Stimulated activated CD4-positive, alpha-beta T cell treated with anti-CD3 and anti-CD28 coated beads, TNF-alpha, amount 100 ng/mL, for 1 hour (primary cell): ENCODE measurements at places on chromosomes 13 and 19.

GRCh38 chr19:42455621-42456081 is 12.9 kb upstream of the CXCL17 start:
- no peak for DNase-seq

- DNase-seq, result no peak
Observed at GRCh38 chr13:73859841-73860240, 274.4 kb downstream of the KLF12 start.

GRCh38 chr13:49844181-49844580 is 51.7 kb upstream of the KPNA3 start:
- no peak for DNase-seq

DNA sequence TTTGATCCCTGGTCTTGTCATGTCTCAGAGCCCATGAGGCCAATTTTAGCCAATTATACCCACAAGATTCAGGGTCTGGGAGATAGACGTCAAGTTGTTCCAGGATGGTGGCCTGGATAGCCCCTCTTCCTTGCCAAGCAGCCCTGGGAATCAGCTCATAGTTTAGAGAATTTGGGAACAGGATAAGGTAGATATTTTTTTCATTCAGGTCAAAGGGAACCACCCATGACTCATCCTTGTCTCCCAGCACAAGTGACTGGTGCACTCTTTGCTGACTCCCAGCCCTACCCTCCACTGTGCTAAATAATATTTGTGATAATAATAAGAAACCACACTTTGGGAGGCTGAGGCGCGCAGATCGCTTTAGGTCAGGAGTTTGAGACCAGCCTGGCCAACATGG is 17.1 kb upstream of the S1PR4 start:
- DNase-seq, result no peak

DNA sequence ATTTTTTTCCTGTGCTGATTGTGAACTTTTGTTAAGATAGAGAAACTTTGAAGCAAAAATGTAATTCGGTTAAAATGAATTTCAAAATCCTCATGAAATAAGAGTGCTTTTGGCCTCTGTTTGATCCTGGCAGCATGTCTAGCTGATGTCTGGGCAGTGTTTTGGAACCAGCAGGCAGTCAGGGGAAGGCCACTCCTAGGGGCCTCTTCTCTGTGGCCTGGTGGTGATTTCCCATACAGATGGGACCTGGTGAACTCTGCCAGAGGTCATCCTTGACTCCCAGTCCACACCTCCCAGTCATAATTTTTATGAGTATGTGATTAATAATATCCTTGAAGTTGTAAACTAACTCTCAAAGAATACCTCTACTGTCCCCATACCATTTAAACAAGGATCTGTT is 226.6 kb downstream of the PCCA start:
- no peak for DNase-seq

DNA sequence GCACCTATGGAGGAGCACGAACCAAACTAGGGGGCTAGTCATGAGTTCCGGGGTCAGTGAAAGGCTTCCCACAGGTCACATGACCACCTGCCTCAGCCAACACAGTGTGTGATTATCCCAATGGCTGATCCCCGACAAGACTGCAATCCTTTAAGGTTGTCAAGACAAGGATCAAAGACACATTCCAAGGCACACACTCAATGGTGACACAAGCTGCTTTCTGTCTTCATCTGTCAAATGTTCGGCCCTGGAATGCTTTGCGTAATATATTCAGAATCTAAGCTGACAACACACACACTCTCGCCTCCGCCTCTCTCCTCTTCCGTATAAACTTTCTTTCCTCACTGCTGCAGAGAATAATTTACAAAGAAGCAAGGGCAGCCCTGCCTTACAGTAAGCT is 11.7 kb downstream of the RANBP3 start:
- DNase-seq, result no peak

DNA sequence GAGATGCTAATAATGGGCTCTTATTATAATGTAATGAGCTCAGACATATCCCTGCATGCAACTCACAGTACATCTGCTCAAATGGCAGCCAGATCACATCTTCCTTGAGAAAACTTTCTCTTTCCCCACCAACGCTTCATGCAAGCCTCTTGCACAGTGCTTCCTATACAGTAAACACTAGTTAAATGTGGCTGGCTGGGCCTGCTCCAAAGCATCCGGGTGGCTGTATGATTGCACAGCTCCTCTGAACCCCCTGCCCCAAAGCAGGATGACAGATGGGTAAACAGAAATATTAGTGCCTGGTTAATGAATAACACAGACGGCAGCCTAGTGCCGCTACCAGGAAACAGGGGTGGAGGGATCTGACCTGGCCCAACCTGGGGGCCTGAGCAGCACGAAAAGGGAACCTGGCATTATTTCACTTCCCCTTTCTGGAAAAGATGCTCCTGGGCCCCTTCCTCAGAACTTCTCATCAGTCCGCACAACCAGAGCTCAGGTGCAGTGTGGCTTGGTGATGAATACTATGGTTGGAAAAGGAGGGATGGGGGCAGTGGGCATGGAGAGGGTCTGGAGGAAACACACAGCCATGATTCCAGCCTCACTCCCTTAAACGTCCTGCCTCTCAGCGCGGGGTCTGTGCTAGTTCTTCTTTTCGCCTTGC is 10.8 kb downstream of the FFAR2 start:
- no peak for DNase-seq

DNA sequence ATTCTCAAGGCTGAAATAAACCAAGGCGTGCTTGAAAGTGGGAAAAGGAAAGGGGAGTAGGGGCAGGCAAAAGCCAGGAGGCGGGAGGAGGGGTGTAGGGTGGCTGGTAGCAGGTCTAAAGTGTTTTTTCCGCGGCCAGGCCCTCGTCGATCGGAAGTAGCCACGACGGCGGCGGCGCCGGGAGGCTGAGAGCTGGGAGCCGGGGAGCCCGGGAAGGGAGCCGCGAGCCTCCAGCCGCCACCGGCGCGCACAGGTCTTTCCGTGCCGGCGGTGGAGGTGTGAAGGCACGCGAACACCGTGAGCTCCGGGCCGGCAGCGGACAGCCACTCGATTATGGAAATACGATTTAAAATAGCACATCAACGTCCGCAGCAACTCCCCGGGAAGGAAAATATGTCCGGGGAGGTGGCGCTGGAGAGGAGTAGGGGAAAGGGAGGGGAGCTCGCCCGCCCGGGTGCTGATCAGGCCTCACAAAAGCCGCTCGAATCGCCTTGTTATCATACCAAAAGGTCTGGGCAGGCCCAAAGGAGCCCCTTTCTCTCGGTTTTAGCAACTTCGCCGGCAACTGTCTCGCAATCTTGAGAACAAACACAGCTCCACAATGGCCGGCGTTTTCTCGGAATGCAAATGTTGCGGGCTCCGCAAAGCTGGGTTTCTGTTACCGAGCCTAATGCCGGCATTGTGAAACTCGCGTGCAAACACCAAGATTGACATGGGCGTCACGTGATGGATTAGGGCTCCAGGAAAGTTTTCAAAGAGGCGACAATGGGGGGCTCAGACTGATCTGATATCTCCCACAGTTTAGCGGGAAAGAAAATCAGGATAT is 2.9 kb upstream of the PCDH8 start:
- DNase-seq, result no peak

GRCh38 chr19:39401070-39401548 is 5.5 kb upstream of the ZFP36 start:
- no peak for DNase-seq

GRCh38 chr13:100128373-100128772 is 39.5 kb downstream of the PCCA start:
- DNase-seq, result no peak

DNA sequence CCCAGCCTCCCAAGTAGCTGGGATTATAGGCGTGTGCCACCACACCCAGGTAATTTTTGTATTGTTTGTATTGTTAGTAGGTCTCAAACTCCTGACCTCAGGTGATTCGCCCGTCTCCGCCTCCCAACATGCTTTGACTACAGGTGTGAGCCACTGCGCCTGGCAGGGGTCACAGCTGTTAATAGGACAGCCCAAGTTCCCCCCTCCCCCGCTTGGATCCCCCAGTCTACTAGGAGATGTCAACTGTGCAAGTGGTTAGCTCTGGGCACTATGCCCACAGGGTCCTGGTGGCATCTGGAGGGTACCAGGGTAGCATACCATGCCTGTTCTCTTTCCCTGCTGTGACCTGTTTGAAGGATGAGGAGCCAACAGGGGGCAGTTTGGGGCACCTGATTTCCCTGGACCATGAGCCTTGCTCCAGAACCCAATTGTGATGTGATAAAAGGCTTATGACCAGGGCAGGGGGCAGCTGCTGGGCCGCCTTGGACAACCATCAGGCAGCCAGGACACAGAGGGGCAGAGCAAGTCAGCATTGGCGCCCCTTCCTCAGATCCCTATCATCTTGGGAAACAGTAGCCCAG is at the start of gene TSPAN16:
TSPAN16 (plus strand) TSS at position 496 of the 581 bp plus-strand sequence. CDS start 138 bp downstream, outside the sequence.
- no peak for DNase-seq

GRCh38 chr19:46746281-46747057 is at the start of gene STRN4:
STRN4 (minus strand) TSS chr19:46746450; CDS start chr19:46746430, 20 bp downstream.
- peak; percentile 52 for DNase-seq

GRCh38 chr19:36236304-36236945 is 21.5 kb downstream of the ZNF146 start:
- no peak for DNase-seq

DNA sequence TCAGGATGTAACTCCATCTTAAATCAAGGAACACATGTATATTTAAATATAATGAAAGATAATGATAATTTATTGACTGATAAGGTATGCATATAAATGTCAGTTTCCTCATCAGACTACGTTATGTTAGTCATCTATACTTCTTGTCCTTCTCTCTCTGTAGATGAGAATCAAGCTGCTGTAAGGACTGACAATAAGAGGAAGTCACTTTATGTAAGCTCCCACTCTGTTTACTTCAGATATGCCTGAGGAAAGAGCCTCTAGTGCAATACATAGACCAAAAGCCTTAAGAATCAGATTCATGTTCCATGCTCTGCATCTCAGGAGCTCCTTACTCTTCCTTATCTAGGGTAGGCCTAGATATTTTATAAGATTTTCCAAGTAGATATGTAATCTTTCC is 9.6 kb upstream of the SLITRK6 start:
- no peak for DNase-seq

DNA sequence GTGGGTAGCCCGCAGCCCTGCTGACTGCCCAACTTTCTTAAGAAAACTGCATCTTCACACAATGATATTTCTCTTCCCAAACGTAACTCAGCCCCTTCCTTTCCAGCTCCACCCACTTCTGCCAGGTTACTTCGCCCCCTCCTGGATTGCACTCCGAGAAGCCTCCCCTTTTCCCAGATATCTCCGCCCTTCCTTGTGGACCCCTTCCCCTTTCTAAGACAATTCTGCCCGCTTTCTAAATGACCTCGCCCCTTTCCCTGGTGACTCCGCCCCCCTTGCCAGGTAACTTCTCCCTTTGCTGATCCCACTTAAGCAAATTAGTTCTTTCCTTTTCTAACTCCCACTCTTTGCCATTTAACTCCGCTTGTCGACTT is 2.6 kb downstream of the VSIG10L start:
- DNase-seq, result no peak

GRCh38 chr19:33574824-33575223 is 46.9 kb upstream of the CHST8 start:
- no peak for DNase-seq

GRCh38 chr13:113853518-113854237 is 10.2 kb downstream of the GAS6 start:
- DNase-seq, result no peak

- DNase-seq, result no peak
Observed at GRCh38 chr13:42864952-42865767, 83.8 kb downstream of the FAM216B start.

DNA sequence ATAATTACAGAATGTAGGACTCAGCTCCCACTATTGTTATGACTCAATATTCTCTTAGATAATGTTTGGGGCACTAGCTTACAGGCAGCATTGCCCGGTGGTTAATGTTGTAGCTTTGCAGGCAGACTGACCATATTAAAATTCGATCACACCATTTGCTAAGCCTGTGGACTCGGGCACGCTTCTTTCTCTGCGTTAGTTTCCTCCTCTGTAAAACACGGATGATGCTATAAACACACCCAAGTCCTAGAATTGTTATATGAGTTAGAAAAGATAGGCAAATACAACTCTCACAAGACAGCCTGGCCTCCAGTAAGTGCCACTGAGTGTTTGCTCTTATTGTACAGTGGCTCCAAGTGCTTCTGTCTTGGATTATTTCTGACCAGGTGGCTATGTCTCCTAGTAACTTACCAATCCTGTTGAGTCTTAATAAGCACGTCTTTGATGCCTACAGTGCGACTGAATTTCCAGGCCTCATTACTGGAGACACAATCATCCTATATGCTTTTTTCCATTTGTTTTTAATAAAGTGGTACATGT is 50.0 kb upstream of the ALOX5AP start:
- DNase-seq, result no peak

- DNase-seq, result peak; percentile 62
Observed at GRCh38 chr19:47863514-47863936, 4.5 kb downstream of the TPRX2 start.

DNA sequence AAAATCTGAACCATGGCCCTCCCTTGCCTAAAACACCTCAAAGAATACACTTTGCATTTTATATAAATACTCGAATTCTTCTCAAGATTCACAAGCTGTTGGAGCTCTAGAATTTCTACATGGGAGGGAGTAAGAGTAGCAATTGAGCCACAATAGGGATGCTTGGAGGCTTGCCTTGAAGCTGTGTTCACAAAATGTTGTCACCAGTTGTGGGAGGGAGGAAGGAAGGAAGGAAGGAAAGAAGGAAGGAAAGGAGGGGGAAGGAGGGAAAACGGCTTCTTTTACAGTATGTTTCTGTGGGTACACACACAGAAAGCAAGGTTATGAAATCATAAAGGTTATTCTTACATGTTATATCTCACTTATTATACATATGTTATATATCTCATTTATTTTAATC is 128.6 kb upstream of the PEG3 start:
- no peak for DNase-seq

DNA sequence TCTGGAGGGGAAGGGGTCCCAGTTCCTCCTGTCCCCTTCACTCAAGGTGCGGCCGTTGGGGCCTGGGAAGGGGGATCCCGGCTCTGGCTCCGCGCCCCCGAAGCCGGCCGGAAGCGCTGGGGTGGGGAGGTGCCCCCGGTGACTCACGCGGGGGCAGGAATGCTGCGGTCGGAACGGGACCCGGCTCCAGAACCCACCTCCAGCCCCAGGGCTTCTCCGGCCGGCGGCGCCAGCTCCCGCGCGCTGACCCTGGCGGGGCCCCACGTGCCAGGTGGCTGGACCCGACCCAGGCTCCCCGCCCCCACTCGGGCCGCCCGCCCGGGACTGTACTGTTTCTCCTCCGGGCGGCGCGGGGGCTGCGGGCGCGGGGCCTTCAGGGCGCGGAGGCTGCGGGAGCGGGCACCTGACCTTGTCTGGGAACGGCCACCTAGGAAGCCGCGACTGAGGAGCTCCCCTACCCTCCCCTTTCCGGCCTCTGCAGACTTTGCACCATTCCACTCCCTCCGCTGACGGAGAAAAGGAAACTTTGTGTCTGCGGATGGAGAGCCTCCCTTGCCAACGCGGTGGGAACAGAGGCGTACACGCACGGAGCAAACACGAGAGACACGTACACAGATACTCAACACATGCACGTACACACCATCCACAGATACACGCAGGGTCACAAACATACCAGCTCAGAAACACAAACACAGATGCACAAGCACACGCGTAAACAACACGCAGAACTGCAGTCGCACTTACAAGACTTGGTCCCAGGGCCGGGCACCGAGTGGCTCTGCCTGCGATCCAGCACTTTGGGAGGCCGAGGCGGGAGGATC is 7.2 kb downstream of the AXL start:
- peak; percentile 18 for DNase-seq
